ENCODE measurements at places on chromosomes 1 and 21.

DNA sequence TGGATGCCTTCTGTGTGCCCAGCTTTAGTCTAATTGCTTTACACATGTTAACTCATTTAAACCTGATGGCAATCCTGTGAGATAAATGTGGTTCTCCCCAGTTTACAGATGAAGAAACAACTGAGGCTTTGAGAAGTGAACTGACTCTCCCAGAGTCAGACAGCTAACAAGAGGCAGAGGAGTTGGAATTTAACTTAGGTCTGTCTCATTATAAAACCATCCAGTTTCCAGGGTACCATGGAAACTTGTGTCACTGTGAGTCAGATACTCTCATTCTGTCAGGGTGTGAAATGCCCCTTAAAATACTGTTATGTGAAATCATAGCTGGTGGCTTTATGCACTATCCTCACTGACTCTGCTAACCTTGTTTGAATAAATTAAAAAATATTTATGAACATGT, 206.6 kb downstream of the PBX1 start:
- DNase-seq, result peak; percentile 91

DNA sequence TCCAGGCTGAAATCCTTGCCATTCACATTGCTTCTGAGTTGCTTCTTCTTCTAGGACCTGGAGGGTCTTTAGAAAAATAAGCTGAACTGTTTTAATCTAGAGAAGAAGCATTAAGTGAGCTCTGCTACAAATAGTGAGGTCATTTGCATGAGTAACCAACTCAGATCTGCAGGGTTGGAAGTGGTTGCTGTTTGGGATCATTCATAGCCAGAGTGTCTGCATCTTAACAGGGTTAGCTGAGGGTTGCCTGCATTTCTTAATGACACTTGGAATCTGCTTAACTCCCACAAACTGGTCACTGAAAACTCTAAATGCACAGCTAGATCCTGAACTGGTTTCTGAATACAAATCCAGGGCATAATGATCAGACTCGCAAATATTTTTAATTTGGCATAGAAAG, 9.9 kb downstream of the CNIH3 start:
- DNase-seq, result peak; percentile 83

GRCh38 chr1:89890085-89890752, 69.4 kb downstream of the LRRC8D start:
- DNase-seq, result peak; percentile 89

DNA sequence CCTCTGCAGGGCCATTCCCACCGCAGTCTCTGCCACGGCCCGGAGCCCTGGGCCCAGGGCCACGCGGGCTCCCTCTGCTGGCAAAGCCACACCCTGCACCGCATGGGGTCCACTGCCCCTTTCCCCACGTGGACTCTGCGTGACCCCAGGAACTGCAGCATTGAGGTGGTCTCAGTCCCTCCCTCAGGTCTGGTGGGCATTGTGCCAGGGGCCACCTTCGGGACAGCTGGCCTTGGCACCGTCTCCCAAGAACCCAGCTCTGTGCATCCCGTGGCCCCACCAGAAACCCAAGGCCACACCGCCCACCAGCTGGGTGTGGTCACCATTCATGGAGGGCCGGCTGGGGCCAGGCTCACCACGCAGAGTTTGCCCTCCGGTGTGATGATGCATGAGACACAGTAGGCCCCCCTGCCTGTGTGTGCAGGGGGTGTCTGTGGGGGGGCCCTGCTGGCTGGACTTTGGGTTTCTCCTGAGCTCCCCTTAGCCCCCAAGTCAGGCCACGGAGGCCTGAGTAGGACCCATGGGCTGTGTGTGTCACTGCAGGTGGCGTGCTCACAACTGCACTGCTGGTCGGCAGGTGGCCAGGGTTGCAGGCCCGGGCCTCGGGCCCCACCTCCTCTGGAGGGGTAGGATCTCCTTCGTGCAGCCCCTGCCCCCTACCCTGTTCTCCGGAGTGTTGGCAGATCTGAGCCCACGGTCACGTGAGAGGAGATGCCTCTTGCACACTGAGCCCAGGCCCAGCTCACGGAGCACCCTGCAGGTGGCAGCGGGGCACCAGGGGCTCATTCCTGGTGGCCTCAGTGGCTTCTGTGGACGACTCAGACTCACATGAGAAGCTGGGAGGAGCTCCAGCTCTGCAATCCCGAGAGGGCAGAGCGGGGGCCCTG, 5.8 kb downstream of the VWA1 start:
- DNase-seq, result no peak

DNA sequence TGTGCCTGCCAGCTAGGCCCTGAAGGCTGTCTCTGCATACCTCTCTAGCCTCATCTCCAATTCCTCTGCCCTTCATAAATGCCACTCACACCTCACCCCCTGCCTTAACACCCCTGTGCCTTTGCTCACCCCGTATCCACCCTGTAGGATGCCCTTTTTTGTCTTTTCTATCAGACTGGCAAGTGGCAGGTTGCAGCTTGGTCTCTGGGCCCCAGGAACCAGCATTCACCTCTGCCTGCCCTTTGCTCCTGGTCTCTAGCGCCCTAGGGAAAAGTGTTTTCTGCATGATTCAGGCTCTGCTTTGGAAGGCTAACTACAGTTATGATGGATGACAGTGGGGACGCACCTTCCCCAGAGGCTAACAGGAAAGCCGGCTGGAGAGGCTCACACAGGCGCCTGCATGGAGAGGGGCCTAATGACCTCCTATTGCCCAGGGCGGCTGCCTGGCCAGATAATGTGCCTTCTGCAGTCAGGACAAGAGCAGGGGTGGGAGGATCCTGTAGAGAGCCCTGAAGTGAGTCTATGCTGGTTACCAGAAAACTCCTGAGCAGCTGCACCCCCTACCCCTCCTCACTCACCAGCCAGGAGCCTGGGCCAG, 11.2 kb downstream of the KANK4 start:
- DNase-seq, result no peak

DNA sequence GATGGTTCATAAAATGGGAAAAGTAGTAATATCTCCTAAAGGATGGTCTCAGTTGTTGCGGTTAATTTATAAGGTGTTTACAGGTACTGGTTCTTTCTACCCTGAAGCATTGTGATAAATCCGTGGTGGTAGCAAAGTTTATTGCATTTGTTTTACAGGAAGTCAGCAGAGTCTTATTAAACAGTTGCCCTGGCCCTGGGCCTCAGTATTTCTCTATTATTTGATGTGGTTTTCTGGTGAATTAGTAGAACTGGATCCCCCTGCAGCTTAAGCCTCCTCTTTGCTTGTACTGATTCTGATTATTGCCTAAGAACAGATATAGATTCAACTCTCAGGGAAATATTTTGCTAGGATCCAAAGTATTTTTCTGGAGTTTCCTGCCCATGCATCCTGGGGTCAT, 76.4 kb upstream of the CD55 start:
- DNase-seq, result no peak

GRCh38 chr1:147669469-147670318, 630 bp downstream of the ACP6 start:
- peak; percentile 12 for DNase-seq

DNA sequence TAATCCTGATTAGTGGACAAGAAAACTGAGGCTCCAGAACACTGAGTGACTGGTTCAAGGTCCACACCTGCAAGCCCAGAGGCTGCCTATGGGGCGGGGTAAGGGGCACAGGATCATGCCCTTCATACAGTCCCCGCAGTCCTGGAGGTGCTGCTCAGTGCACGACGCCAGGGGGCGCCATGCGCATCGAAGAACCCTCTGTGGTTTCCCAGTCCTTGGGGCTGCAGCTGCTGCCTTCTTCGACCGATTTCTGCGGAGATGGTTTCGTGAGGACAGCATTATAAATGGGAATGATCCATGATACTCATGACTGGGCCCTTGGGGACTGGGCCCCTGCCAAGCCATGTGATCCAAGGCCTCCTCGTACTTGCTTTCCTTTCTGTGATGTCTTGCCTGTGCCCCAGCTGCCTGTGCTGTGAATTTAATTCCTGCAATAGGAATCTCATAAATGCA, 37.1 kb upstream of the ARHGEF10L start:
- peak; percentile 68 for DNase-seq

- no peak for DNase-seq
These were observed 7.7 kb downstream of the NTPCR start for GRCh38 chr1:232958067-232958466.

DNA sequence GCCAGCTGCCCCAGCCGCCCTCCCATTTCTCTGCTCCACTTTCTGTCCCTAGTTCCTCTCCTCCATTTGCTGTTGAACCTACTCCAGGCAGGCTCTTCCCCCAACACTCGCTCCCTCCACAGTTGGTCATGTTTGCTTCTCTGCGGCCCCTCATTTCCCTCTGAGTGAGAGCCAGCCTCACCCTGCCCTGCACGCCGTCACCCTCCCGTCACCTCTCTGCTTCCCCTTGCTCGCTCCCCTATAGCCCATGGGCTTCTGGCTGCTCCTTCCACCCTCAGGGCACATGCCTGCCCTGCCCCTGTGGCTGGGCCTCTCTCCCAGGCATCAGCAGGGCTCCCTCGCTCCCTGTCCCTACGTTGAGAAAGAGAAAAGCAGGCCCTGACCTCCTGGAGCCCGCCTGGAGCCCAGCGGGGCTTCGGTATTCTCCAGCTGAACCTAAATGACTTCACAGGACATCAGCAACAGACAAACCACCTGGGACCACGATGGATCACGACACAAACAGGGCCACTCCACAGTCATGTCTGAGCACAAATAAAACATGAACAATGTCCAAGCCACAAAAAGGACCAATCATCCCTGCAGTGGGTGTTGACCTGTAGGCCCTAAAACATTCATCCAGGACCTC, 13.3 kb upstream of the THEMIS2 start:
- DNase-seq, result no peak

- DNase-seq, result no peak
These were observed 55.4 kb downstream of the SNRPE start for GRCh38 chr1:203916756-203917155.

GRCh38 chr1:5855196-5855897, 136.9 kb downstream of the NPHP4 start:
- no peak for DNase-seq

DNA sequence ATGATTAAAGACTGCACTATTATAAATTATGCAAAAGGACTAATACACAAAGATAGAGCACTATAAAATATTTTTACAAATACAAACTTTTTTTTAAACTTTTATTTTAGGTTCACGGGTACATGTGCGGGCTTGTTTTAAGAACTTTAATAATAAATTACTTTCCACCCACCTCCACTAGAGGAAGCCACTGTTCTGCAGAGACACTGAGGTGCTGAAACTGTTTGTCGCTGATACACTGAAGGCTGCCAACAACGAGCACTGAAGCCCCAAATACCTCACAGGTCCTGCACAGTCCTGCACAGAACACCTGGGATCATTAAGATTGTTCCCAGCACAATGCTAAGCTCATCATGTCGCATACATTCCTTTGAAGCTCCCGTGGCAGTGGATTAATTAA, 19.9 kb downstream of the COA6 start:
- no peak for DNase-seq

- DNase-seq, result no peak
These were observed 190.5 kb downstream of the SEC16B start for GRCh38 chr1:177779166-177779965.

- DNase-seq, result peak; percentile 34
These were observed 61.0 kb downstream of the WDR4 start for GRCh38 chr21:42818328-42818749.

DNA sequence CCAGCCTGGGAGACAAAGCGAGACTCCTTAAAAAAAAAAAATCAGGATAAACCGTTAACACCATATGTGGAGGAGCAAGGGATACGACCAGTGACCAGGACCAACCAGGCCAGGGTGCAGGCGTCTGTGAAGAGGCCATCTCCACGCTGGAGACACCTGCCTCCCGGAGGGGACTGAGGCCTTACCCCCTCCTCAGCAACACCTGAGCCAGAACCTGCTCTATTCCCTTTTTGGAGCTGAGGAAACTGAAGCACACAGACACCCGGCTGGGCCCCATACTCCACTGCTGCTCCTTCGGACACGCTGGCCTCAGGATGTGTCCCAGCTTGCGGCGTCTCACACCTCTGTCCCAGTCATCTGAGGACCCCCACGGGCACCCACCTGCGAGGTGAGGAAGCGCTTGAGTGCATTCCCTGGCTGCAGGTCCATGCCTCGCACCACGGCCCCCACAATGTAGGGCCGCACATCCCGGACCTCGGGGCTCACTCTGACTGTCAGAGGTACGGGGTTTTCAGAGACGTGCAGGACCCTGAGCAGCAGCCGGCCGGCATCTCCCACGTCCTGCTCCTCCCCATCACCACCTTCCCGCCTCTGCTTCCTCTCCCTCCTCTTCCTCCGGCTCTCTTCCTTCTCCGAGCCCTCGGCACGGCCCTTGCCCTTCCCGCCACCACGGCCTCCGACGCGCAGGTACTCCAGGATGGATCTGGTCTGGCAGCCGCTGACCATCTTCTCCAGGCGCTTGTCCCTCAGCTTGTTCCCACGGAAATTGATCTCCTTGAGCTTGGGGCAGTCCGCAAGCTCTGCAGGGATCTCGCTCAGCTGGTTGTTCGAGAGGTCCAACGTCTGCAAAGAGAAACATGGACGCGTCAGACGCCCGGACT, 9.6 kb downstream of the LRRC47 start:
- no peak for DNase-seq

DNA sequence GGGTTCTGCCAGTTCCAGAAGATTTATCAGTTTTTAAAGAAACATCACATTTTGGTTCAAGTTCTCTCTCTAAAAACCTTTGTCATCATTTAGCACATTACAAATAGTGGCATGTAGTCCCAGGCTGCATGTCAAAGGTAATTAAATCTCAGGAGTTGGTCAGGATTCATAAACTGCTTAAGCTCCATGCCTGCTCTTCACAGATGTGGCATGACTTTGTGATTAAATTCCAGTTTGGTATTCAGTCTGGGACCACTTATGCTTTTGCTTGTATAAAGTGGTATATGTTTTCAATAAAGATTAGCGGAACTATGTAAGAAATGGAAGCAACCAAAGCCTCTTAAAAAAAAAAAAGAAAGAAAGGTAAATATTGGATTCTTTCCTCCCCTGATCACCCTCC, 408.0 kb downstream of the DISC1 start:
- no peak for DNase-seq

- DNase-seq, result no peak
These were observed 41.7 kb downstream of the HLX start for GRCh38 chr1:220920967-220921366.

- no peak for DNase-seq
These were observed 382.1 kb downstream of the PTPRC start for GRCh38 chr1:199020904-199021303.

- no peak for DNase-seq
These were observed 4.5 kb upstream of the HES4 start for GRCh38 chr1:1004420-1004779.

DNA sequence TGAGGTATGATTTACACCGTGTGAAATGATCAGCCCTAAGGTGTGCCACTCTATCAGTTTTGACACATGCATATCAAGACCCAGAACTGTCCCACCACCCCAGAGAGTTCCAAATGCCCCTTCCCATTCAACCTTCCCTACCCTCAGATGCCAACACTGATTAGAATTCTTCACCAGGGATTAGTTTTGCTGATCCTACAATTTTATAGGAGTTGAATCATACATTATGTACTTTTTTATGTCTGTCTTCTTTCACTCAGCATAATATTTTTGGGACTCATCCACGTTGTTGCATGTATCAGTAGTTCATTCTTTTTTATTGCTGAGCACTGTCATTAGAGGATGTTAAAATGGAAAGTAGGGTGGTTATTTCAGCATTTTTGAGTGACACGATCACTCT, 178.3 kb downstream of the ZSCAN20 start:
- DNase-seq, result no peak

Data from HFFc6 (cell line).